ENCODE measurements at places on chromosomes 6 and 20. TPM values are rescaled to one million over a fixed set of nuclear protein-coding genes. Genes with fewer than 3 reads are reported as not detected.
A peak's percentile ranks its signal among the peaks of the same experiment; 100 is the strongest.

GRCh38 chr20:59850018-59850641 is 83.3 kb downstream of the SYCP2 start:
- peak; percentile 42 for DNase-seq

GRCh38 chr6:45816674-45817297 is 198.9 kb downstream of the CLIC5 start:
- peak; percentile 26 for DNase-seq

The PRR18 gene
- total RNA-seq, result not detected

The MEI4 gene
- not detected for total RNA-seq

GRCh38 chr6:43275801-43276576 is 22.1 kb upstream of the SLC22A7 start:
- DNase-seq, result no peak

DNA sequence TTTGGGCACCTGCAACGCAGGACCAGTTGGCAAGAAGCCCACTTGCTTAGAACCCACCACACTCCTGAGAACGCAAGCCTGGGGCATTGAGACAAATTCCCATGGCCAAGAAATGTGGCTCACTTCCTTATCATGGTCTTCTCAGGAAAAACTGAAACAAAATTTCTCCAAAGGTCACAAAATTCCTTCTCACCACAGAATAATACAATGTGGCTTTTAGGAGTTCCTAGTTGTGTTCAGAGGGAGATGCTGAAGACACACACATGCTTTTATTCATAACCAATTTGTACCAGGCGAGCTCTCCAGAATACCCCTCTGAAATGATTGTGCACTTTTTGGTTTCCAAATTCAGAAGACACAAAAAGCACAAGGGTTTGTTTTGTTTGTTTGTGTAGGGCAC is 31.6 kb downstream of the ADTRP start:
- no peak for DNase-seq

- DNase-seq, result no peak
Observed at GRCh38 chr6:98717988-98718387, 116.4 kb upstream of the POU3F2 start.

- no peak for DNase-seq
Observed at GRCh38 chr6:97726378-97726777, 443.4 kb upstream of the MMS22L start.

Data from IMR-90 (cell line).